Stimulated activated CD4-positive, alpha-beta T cell treated with anti-CD3 and anti-CD28 coated beads, Interleukin-4, amount 100 ng/mL, for 48 hours (primary cell): ENCODE measurements at places on chromosomes 12 and 14.

DNA sequence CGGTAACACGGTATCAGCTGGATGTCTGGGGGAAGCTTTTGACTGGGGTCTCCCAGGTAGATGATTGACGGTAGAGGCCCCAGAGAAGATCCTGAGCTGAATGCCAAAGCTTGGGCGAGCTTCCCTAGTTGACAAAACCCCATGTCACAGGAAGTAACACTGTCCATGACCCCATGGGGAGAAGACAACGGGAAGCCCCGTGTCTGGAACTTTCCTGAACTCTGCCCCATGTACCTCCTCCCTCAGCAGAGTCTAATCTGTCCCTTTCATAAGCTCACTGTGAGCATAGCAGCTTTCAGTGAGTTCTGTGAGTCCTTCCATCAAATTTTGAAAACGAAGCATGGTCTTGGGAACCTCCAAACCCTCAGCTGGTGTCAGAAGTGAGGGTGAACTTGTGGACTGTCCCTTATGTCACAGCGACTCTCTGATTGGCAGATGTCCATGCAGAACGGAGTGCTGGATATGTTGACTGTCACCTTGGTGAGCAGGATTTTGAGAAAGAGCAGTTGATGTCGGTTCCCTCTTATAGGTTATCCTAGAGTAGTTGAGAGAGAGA lies 29.7 kb upstream of the BEGAIN start:
- no peak for DNase-seq

DNA sequence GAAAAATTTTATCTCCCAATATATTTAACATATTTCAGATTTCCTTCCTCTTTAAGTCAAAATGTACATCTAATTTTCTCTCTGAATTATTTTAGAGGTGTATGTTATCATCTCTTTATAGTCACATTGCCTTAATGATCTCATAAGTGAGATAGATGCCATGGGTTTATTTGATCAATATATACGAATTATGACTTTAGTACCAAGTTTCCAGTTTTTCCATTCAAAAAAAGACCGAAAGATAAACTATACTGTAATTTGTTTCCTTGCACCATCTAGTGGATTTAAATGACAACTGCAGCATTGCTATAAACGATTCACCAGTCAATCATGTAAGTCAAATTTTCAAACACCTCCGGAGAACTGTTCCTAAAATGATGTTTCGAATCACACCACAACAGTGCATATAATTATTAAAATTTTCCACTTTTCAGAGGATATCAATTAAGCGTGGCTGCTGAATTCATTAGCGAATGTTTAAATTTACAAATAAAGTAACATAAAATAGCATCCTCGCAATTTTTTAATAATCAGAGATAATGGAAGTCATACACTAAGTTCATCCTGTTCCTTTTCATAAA lies 419 bp upstream of the ATXN7L3B start:
- DNase-seq = no peak

- DNase-seq = no peak
Measured at GRCh38 chr12:31021181-31021580, 52.5 kb upstream of the DDX11 start.

- DNase-seq = no peak
Measured at GRCh38 chr12:94116191-94116590, 32.2 kb upstream of the PLXNC1 start.

DNA sequence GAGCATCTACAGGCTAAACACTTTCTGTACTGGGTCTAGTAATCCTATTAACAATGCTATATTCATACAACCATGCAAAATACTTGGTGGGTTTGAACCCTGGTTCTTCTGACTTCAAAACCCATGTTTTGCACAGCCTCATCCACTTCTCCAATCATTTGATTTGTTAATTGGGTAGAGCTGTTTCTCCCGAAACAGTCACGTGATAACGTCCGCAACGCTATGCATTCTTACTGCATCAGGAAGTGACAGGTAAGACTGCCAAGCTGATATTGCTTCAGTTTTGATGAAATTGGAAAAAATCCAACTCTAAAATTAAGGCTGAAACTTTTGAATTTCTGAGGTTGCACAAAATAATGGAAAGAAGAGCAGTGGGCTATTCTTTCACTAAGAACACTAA lies 30.4 kb upstream of the RNU6-7 start:
- no peak for DNase-seq

DNA sequence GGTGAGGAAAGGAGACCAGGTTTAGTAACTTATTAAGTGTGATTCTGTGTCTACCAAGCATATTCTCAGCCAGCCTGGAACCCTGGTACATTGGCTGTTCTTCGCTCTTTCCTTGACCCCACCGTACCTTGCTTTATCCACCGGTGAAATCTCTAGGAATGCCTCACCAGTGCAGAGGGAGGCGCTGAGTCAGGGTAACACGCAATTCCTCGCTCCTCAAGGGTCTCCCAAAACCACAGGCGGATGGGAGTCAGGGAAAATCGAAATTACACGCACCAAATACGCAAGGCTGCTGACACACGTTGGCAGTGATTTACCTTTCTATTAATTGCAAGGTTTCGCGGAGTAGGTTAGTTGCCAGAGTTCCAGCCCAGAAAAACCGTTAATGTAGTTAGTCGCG lies 845 bp downstream of the L3HYPDH start:
- no peak for DNase-seq

DNA sequence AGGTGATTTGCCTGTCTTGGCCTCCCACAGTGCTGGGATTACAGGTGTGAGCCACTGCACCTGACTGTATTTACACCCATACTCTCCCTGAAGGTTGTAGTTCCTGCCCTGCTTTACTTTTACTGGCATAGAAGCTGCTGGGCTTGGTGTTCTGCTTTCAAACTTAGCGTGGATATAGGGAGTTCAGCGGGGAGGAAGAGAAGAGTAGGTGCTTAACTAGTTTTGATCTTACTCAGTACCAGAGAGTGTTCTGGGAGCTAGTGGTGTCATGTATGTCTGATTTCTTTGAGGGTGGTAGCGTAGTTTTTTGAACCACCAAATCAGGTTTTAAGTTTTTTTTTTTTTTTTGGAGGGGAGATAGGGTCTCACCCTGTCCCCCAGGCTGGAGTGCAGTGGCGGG lies 13.8 kb downstream of the RCOR1 start:
- DNase-seq = no peak

GRCh38 chr12:130147875-130148596 lies 14.2 kb upstream of the FZD10 start:
- no peak for DNase-seq

GRCh38 chr14:55274146-55274545 lies 2.9 kb downstream of the FBXO34 start:
- no peak for DNase-seq

DNA sequence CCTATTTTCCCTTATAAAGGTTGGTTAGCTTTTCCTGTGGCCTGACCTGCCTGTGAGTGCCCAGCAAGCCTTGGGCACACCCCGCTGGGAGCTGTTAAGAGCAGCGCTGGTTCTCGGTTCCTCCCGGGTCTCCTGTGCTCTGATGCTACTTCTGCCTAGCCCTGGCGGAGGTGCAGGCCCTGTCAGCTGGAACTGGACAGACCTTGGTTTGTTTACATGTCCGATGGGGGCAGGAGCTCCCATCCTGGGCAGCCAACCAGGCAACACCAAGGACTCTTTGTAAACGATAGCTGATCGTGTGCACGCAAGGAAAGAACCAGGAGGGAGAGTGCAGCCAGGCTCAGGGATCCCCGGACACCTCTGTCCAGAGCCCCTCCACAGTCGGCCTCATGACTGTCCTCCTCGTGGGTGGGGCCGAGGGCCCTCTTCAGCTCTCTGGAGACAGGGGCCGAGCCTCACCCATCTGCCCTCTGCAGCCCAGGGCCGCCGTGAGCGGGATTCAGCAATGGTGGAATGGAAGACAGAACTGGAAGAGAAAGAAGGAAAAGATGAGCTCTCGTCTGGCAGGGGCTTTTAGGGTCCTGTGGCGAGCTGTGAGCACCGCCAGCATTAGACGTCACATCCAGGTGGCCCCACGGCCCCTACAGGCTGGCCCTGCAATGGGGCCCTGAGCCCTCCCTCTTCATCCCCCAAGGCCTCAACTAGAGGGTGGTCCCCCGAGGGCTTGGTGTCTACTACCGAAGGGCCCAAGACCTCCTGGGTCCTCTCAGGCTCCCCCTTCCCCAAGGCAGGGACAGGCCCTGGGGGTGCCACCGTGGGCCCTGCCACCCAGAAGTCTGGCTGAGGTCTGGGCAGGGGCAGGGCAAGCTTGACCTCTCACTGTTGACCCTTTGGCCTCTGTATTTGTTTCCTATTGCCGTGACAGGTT lies 12.3 kb downstream of the TNFAIP2 start:
- no peak for DNase-seq

GRCh38 chr14:100841761-100842403 lies 16.0 kb downstream of the MEG3 start:
- no peak for DNase-seq

DNA sequence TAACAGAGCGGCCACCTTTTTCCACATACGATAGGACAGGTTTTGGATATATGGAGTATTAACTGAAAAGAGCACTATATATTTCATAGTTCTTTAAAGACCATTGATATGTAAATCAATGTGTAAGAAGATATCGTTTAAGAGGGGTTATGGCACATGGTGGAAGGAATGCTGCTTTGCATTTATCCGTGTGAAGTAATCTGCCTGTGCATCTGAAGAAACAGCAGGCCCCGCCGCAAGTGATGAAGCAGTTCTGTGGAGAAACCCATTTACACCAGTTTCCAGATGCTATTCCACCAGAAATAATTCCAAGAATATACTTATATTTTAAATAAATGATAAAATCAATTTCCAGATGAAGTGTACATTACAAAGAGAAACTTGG lies 72.4 kb downstream of the BICD1 start:
- no peak for DNase-seq
